HuH-7.5 (cell line): ENCODE measurements at places on chromosomes 7 and 10.

DNA sequence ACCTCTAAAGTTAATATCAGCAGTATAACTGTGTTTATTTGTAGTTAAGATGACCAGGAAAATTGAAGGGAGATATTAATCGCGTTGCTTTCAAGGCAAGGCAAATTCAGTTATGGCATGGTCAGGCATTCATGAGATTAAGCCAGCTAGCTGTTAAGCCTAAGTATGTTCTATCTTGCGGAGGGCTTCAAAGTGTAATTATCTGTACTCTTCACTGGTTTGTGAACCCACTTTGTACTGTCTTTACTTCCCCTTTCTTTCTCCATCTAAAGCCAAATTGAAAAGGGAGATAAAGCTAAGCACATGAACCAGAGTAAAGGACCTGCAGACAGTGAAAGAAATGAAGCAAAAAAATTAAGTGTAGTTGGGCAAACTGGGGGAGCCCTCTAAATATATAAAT is 483.1 kb upstream of the NRP1 start:
- DNase-seq, result no peak

- DNase-seq, result peak; percentile 41
These were observed at the start of gene NPTX2 for GRCh38 chr7:98617051-98617959. NPTX2 (plus strand) TSS chr7:98617285; CDS start chr7:98617462, 177 bp downstream.

DNA sequence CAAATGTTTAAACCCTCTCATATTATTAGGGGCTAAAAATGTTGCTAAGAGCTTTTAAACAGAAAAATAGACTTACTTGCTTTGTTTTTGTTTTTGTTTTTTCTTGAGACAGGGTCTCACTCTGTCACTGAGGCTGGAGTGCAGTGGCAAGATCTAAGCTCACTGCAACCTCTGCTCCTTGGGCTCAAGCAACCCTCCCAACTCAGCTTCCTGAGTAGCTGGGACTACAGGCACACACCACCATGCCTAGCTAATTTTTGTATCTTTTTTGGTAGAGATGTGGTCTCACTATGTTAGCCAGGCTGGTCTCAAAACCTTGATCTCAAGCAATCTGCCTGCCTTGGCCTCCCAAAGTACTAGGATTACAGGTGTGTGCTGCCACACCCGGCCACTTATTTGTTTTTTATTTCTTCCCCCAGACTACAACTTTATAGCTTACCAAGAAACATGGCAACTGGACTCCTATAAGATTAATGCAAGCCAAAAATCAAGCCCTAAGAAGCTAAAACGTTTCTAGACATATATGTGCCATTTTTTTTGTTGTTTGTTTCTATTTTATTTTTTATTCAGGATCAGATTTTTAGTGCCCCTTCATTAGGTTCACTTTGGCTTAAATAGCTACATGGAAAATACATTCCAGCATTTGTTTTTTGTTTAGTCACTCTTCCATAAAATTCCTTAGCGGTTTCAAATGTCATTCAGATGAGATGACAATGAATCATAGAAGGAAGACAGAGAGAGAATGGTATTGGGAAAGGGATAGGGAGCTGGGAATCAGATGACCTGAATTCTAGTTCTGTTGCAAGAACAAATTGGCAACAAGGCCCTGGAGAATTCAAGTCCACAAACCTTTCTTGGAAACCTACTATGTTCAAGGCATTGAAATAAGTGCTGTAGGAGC is 163.4 kb upstream of the MKLN1 start:
- DNase-seq, result no peak

DNA sequence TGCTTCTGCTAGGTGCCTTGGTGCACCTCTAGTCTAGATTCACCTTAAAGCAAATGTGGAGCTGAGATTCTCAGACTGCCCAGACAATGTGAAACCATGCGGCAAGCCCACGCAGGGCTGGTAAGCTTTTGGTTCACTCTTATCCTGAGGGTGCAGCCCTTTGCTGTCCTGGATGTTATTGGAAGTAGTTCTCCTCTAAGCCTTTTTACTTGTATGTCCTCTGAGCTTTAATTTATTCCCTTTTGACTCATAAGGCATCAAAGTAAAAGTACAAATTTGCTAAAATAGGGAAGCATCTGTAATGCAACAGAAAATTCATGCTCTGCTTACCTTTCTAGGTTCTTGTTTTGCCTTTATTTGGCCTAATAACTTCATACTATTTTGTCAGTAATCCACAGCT is 186.8 kb downstream of the MACC1 start:
- no peak for DNase-seq

DNA sequence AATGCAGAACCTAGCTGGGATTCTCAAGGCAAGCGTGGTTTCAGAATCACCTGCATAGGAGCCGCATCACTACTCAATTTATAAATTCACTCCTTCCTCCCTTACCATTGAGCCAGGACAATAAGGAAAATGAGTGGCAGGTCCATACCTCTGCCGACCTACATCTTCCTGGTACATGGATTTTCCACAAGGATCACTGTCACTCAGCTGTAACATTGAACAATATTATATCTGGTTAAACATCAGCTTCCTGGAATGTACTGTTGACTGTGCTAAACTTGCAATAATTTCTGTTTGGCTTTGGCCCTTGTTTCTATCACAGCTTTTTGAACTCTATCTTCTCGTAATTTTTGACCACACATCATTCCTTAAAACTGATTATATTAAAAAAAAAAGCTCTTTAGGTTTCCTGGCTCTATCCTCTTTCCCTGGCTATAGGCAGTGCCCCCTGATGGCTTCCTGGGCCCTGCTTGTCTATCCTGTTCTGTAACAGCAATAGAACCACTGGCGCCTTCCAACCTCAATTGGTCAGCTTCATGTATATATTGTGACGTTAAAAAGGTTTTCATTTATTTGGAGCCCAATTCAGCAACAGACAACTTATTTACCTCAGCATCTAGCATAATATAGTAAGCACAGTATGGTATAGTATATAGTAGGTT is 59.2 kb downstream of the RNLS start:
- DNase-seq, result no peak

DNA sequence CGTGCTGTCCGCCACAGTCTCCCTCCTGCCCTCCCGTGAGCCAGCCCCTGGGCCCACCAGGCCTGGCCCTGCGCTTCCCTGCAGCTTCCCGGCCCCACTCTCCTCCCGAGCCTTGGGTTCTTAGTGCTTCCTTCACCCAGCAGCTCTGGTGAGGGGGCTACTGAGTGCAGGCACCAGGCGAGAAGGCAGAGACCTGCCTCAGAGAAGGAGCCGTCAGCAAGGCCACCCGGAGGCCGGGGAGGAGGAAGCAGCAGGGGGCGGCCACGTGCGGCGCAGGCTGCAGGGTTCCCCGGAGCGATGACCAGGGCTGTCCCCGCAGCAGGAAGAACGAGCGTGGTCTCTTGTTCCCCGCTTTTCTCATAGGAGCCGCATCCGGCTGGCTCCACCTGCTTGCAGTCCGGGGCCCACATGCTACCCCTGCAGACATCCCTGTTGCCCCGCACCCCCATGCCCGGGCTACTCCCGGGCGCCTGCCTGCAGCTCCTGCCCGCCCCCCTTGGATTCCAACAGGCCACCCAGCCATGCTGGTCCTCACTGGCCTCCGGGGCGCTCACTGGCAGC is 20.5 kb downstream of the YKT6 start:
- DNase-seq, result peak; percentile 88

- DNase-seq, result no peak
These were observed 227.0 kb upstream of the AOAH start for GRCh38 chr7:36951257-36951697.

DNA sequence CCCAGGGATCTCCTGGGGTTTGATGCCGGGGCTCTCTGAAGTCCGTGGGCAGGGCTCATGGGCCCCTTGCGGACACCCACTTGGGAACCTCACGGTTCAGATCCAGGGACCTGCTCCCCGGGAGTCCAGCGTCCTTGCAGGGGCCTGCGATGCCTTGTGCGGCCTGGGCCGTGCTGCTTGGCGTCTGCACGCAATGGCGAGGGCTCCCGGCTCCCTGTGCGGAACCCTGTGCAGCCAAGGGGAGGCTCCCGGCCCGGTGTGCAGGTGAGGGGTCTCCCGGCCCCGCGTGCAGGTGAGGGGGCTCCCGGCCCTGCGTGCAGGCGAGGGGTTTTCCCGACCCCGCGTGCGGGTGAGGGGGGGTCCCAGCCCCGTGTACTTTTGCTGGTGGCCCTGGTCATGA is 146.7 kb downstream of the DNAJB6 start:
- no peak for DNase-seq

- no peak for DNase-seq
These were observed 50.1 kb upstream of the TMEM72 start for GRCh38 chr10:44860811-44861736.

- no peak for DNase-seq
These were observed 2.7 kb upstream of the NRG3 start for GRCh38 chr10:81872206-81872862.

DNA sequence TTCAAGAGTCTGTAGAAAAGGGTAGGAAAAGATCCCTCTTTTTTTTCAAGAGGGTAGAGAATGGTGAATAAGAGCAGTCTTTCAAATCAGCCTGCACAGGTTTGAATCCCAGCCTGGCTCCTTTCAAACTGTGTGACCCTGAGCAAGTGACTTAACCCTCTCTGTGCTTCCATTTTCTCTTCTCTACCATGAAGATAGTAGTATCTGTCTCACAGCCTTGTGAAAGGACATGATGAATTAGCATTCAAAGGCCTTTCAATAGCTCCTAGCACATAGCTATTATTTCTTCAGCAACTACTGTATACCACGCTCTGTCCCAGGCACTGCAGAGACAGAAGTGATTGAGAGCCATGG is 25.4 kb downstream of the LEP start:
- no peak for DNase-seq

GRCh38 chr7:50834031-50834535 is 51.4 kb upstream of the GRB10 start:
- no peak for DNase-seq

DNA sequence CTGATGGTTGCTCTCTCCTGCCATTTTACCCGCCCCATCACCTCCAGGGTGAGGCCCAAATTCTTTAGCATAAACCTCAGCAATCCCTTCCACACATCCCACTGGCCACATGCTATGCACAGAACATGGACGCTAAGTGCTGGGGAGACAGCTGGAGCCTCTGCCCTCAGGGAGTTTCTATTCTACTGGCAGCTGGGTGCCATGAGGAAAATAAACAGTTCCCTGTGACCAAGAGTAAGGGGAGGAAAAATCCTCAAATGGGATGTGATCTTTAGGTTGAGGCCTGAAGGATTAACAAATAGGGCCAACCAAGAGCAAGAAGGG is 1.2 kb downstream of the PARP12 start:
- DNase-seq, result no peak

GRCh38 chr10:133237588-133238465 is at the start of gene VENTX:
VENTX (plus strand) TSS chr10:133237855; CDS start chr10:133237915, 60 bp downstream.
- DNase-seq, result no peak

DNA sequence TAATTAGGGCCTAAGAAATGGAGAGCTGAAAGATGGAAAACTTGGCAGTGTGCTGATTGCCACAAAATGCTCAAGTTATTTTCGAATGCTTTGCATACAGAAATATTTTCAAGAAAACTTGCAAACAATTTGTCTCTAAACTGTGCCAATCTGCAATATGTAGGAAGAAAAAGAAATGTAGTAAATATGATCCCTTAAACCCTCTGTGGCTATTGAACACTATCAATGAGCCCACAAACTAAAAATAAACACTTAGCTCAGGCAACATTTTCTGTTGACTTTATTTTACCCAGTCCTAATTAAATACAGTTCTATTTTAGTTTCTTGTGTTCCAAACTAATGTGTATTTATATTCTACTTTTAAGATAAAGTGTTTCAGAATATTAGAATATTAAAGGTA is 342.1 kb downstream of the SEMA3D start:
- DNase-seq, result no peak

- DNase-seq, result no peak
These were observed 928 bp downstream of the COMTD1 start for GRCh38 chr10:75234683-75235374.

DNA sequence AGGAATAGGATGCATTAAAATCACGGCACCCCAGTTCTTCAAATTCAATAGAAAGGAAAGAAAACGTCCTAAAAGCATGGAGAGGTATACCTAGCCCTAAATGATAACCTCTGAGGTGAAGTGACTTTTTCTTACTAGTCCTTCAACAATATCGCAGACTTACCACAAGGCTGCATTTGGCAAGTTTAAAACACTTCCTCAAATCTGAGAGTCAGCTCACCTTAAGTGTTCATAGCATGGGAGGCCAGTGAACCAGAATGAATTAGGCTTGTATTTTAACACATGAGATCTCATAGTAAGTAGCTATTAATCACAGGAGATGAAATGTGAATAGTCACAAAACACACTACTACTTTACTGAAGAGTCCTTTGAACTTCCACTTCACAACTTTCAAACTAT is 124.2 kb downstream of the RNF32 start:
- no peak for DNase-seq

- DNase-seq, result no peak
These were observed 328.4 kb upstream of the GNAI1 start for GRCh38 chr7:79806161-79806734.

DNA sequence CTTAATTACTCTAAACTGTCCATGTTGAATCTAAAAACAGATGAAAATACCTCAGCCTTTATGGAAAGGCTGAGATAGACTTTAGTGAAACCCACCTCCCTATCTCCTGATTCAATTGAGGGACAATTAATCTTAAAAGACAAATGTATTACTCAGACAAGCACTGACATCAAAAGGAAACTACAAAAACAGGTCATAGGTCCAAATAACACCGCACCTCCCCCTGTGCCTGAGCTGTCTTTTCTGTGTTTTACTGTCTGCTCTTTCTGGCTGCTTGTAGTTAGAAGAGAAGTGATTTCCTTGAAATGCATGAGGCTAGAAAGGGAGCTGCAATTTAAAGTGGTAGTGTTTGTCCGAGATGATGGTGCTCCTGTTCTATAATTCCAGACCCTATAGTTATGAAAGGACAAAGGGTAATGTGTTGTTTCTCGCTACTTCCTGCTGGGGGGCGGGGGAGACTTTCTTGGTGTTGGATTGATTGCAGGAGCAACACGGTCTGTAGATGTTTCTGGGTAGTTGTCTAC is 16.0 kb downstream of the AKR1C8 start:
- DNase-seq, result no peak
